ENCODE measurements at places on chromosomes 4 and X. TPM values are rescaled to one million over a fixed set of nuclear protein-coding genes. Genes with fewer than 3 reads are reported as not detected.

MAGED4 gene
- total RNA-seq: 13.2 TPM

TMSB15C gene
- 2.9 TPM for total RNA-seq

PDE6B gene
- 4.1 TPM for total RNA-seq

RAP2C gene
- total RNA-seq: 19.6 TPM

TMEM156 gene
- 9.1 TPM for total RNA-seq

RWDD4 gene
- total RNA-seq: 17.2 TPM

ZNF518B gene
- total RNA-seq: 18.6 TPM

PPARGC1A gene
- 1.4 TPM for total RNA-seq

SULT1B1 gene
- total RNA-seq: not detected

ART3 gene
- total RNA-seq: not detected

GUCY2F gene
- not detected for total RNA-seq

ARSJ gene
- 31.9 TPM for total RNA-seq

POLN gene
- 0.29 TPM for total RNA-seq

CHRNA9 gene
- not detected for total RNA-seq

BLOC1S4 gene
- total RNA-seq: 22.0 TPM

PDE5A gene
- 1.2 TPM for total RNA-seq

FAM241A gene
- 1.4 TPM for total RNA-seq

UCHL1 gene
- total RNA-seq: 1,473 TPM

ADRA2C gene
- total RNA-seq: not detected

NUP62CL gene
- 14.8 TPM for total RNA-seq

PIGA gene
- 8.8 TPM for total RNA-seq

DRD5 gene
- total RNA-seq: not detected

TCEAL7 gene
- total RNA-seq: 16.0 TPM

PASD1 gene
- not detected for total RNA-seq

YY2 gene
- total RNA-seq: 1.2 TPM

HTT-AS gene
- total RNA-seq: not detected

NEIL3 gene
- 18.2 TPM for total RNA-seq

MAGEC2 gene
- not detected for total RNA-seq

ADH1A gene
- total RNA-seq: not detected

DSPP gene
- not detected for total RNA-seq

GPRIN3 gene
- 0.94 TPM for total RNA-seq

CLDN22 gene
- not detected for total RNA-seq

FGF13 gene
- total RNA-seq: 2.5 TPM

EREG gene
- 16.0 TPM for total RNA-seq

GAGE12J gene
- total RNA-seq: not detected

PCDH7 gene
- total RNA-seq: 1.9 TPM

COX18 gene
- total RNA-seq: 26.4 TPM

CXCL8 gene
- 24.9 TPM for total RNA-seq

CITED1 gene
- total RNA-seq: not detected

STAP1 gene
- not detected for total RNA-seq

EDA2R gene
- 3.9 TPM for total RNA-seq

SPANXB1 gene
- total RNA-seq: 0.65 TPM

ANXA5 gene
- 308 TPM for total RNA-seq

SCD5 gene
- 6.1 TPM for total RNA-seq

LEF1 gene
- total RNA-seq: 1.2 TPM

TAF7L gene
- total RNA-seq: 1.3 TPM

SORCS2 gene
- total RNA-seq: 0.22 TPM

LUZP4 gene
- not detected for total RNA-seq

IL9R gene
- 0.07 TPM for total RNA-seq

HMX1 gene
- total RNA-seq: not detected

CENPVL1 gene
- total RNA-seq: 0.07 TPM

PAGE2B gene
- total RNA-seq: not detected

RAB9A gene
- total RNA-seq: 39.6 TPM

MAB21L2 gene
- 0.43 TPM for total RNA-seq

GASK1B gene
- total RNA-seq: 0.51 TPM
